NCI-H774 (cell line): ENCODE measurements at places on chromosomes 7 and 10.
A peak's percentile ranks its signal among the peaks of the same experiment; 100 is the strongest.

GRCh38 chr10:79020015-79020491 is 48.7 kb upstream of the ZMIZ1 start:
- DNase-seq: no peak

- DNase-seq: peak; percentile 94
Measured at GRCh38 chr7:157138424-157139110, at the start of gene UBE3C. UBE3C (plus strand) TSS chr7:157138926; CDS start chr7:157139273, 347 bp downstream.

DNA sequence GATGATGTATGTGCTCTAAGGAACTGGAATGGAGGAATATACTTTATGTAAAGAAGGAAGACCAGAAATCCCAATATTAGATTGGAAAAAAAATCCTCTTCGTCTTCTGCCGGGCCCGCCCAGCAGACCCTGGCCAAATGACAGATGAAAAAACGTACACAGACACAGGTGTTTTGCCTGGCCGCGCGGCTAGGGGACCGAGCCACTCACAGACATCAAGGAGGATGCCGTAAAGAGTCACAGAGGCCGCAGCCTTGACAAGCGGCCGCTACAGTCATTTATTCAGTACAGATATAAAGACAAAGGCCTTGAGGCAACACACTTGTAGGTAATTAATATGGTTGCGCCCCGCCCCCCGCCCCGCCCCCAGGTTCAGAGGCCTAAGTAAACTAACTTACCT is 594.1 kb downstream of the GRM8 start:
- no peak for DNase-seq

- peak; percentile 40 for DNase-seq
Measured at GRCh38 chr7:127650847-127651555, 993 bp upstream of the SND1 start.

GRCh38 chr7:148982654-148983199 is 45.6 kb downstream of the PDIA4 start:
- no peak for DNase-seq

- no peak for DNase-seq
Measured at GRCh38 chr7:3067193-3067592, 23.5 kb upstream of the CARD11 start.

DNA sequence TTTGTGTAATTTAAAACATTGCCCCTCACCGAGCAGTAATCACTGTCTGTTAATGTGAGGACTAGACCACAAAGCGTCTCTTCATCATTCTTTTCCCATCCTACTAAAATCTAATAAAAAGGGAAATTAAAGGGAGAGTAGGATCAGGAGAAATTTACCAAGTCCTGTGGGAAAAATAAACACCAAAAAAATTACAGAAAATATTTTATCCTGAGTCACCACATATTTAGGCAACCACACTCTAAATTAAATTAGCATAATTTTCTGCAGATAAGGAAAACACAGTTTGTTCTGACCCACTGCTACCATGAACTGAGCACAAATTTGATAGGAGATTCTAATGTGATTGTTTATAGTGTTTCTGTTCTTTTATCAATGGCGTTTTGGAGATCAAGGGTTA is 49.3 kb downstream of the CCDC6 start:
- no peak for DNase-seq

- no peak for DNase-seq
Measured at GRCh38 chr7:94364816-94365215, 29.9 kb upstream of the COL1A2 start.
